ENCODE measurements at places on chromosomes 3 and 15.

- DNase-seq: no peak
These were observed 97.8 kb upstream of the ROBO2 start for GRCh38 chr3:76942101-76942500.

- DNase-seq: no peak
These were observed 180.0 kb downstream of the LSAMP start for GRCh38 chr3:116265320-116265695.

GRCh38 chr3:117927825-117928224 lies 1106.8 kb downstream of the IGSF11 start:
- DNase-seq: no peak

DNA sequence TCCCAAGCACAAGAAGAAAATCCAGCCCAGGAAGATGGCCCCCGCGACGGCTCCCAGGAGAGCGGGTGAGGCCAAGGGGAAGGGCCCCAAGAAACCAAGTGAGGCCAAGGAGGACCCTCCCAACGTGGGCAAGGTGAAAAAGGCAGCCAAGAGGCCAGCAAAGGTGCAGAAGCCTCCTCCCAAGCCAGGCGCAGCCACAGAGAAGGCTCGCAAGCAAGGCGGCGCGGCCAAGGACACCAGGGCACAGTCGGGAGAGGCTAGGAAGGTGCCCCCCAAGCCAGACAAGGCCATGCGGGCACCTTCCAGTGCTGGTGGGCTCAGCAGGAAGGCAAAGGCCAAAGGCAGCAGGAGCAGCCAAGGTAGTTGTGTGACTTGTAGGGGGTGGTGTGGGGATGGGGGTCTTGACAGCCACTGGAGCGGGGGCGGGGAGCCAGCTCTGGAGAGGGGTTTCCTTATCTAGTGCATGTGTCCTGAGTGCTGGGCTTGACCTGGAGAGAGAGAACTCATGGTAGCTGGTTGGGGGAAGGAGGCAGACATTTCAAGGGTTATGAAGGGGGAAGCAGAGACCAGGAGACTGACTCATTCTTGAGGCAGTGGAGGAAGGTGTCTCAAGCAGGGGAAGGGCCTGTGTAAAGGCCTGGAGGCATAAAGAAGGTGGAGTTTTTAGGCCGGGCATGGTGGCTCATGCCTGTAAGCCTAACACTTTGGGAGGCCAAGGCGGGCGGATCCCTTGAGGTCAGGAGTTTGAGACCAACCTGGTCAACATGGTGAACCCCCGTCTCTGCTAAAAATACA lies 6.2 kb downstream of the H1-8 start:
- DNase-seq: no peak

GRCh38 chr3:179603831-179604230 lies 607 bp downstream of the MRPL47 start:
- DNase-seq: no peak

DNA sequence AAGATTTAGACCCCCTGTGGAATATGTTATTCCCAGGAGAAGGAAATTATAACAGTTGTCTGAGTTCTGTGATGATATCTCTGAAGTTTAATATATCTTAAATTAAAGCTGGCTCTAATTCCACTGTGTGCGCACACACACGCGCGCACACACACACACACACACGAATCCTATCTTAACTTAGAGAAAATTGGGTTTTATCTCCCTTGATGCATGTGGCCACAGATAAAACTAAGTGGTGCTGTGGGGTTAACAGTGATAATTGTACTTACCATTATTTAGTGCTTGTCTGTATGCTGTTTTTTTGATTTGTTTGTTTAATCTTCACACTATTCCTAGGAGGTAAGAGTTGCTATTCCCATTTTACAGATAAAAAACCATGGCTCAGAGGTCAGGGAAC lies 7.4 kb downstream of the EEFSEC start:
- DNase-seq: no peak

DNA sequence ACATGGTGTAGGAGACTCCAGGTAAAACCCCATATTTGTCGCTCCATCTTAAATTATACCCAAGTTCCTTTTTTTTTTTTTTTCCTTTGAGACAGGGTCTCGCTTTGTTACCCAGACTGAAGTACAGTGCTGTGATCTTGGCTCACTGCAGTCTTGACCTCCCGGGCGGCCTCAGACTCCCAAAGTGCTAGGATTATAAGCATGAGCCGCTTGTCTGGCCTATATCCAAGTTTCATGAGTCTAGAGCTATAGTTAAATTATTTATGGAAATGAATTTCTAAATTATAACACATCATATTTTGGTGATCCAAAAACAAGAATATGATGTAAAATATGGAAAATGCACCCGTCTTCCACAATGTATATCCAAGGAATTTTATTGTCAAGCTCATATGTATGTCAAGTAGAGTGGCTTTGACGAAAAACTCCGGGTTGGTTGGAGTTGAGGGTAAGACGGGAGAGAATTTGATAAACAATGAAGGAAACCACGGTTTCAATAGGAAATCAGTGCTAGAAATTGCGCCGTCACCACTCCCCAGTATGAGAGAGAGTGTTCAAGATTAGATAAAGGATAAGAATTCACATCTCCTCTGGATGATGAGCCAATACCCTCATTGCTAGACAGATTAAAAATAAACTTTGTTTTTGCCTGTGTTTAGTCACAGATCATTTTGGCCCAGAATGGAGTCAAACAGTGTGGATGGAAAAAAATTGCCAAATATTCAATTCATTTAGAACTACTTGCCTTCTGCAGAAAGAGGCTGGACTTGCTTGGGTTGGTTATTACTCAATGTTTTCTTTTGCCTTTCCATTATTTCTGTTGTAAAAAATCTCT lies 209.2 kb upstream of the NR2F2 start:
- no peak for DNase-seq

Measured in breast epithelium (tissue), 4 donors.